ENCODE measurements at places on chromosomes 2 and 18. TPM values are rescaled to one million over a fixed set of nuclear protein-coding genes. Genes with fewer than 3 reads are reported as not detected.

Gene PLEK
- 52.2 TPM for polyA plus RNA-seq

Gene HOXD1
- polyA plus RNA-seq, result 0.14 TPM

Gene ZNF804A
- polyA plus RNA-seq, result 0.06 TPM

Gene LYPD6
- polyA plus RNA-seq, result 0.39 TPM

Gene IL1F10
- not detected for polyA plus RNA-seq

Gene TPO
- 1.0 TPM for polyA plus RNA-seq

Gene DSG3
- 0.37 TPM for polyA plus RNA-seq

Gene GKN2
- 0.41 TPM for polyA plus RNA-seq

Gene IL1R2
- 42.7 TPM for polyA plus RNA-seq

Gene GAD1
- 0.15 TPM for polyA plus RNA-seq

Gene FARSB
- polyA plus RNA-seq, result 14.3 TPM

Gene DCC
- 0.01 TPM for polyA plus RNA-seq

Gene TRAK2
- polyA plus RNA-seq, result 66.6 TPM

Gene AMER3
- 0.03 TPM for polyA plus RNA-seq

Gene TCF23
- 0.01 TPM for polyA plus RNA-seq

Gene RIT2
- not detected for polyA plus RNA-seq

Gene RAX
- not detected for polyA plus RNA-seq

Gene LOXHD1
- 1.0 TPM for polyA plus RNA-seq

Gene MC5R
- polyA plus RNA-seq, result not detected

Gene RAB6C
- polyA plus RNA-seq, result 0.06 TPM

Gene CRYGC
- polyA plus RNA-seq, result not detected

Gene NYAP2
- polyA plus RNA-seq, result not detected

Gene GPR45
- polyA plus RNA-seq, result not detected

Gene EGR4
- polyA plus RNA-seq, result 0.05 TPM

Gene ACTG2
- 20.4 TPM for polyA plus RNA-seq

Gene PPP1R1C
- polyA plus RNA-seq, result 0.45 TPM

Gene ELAC1
- 9.7 TPM for polyA plus RNA-seq

Gene SERPINB12
- polyA plus RNA-seq, result not detected

Gene NTSR2
- polyA plus RNA-seq, result 1.3 TPM

Gene TTR
- 1.1 TPM for polyA plus RNA-seq

Gene SERPINB3
- 0.08 TPM for polyA plus RNA-seq

Gene NT5DC4
- polyA plus RNA-seq, result 0.03 TPM

Gene ABCG8
- 0.07 TPM for polyA plus RNA-seq

Gene PDCD1
- polyA plus RNA-seq, result 0.73 TPM

Gene SIGLEC15
- polyA plus RNA-seq, result 0.03 TPM

Gene NOSTRIN
- 21.0 TPM for polyA plus RNA-seq

Gene IL36A
- polyA plus RNA-seq, result not detected

Gene HRH4
- polyA plus RNA-seq, result 0.04 TPM

Gene REEP1
- 1.00 TPM for polyA plus RNA-seq

Gene AFG3L2
- polyA plus RNA-seq, result 16.9 TPM

Gene GNLY
- 1.2 TPM for polyA plus RNA-seq

Gene CD8B2
- polyA plus RNA-seq, result not detected

Gene NETO1
- not detected for polyA plus RNA-seq

Gene FSHR
- not detected for polyA plus RNA-seq

Gene C2orf69
- 7.2 TPM for polyA plus RNA-seq

Gene CYRIA
- polyA plus RNA-seq, result 10.3 TPM

Gene TUBA3E
- polyA plus RNA-seq, result 0.05 TPM

Gene MYCN
- polyA plus RNA-seq, result 0.17 TPM

Gene WDPCP
- polyA plus RNA-seq, result 2.9 TPM

Gene SLC19A3
- polyA plus RNA-seq, result 114 TPM

Data from adipose tissue (tissue), 3 donors.